NCI-H187 (cell line): ENCODE measurements at places on chromosomes 2 and 18.

DNA sequence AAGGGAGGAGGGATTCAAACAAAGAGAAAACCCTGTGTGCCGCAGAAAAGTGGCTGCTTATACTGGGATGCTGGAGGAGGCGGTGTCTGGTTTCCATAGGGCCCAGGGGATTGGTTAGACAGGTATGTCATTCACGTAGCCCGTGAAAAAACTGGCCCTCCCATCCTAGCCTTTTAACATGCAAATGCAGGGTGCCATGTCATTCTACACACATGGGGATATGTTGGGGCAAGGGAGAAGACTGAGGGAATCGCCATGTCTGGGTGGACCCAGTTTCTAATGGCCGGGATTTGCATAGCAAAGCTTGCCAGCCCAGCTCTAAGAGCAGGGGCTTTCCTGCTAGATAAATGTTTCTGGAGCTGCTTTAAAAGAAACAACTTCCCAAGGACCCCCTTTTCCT, 8.2 kb upstream of the RNU2-63P start:
- no peak for DNase-seq

- DNase-seq: no peak
Measured at GRCh38 chr18:53025247-53025646, 685.2 kb downstream of the DCC start.

DNA sequence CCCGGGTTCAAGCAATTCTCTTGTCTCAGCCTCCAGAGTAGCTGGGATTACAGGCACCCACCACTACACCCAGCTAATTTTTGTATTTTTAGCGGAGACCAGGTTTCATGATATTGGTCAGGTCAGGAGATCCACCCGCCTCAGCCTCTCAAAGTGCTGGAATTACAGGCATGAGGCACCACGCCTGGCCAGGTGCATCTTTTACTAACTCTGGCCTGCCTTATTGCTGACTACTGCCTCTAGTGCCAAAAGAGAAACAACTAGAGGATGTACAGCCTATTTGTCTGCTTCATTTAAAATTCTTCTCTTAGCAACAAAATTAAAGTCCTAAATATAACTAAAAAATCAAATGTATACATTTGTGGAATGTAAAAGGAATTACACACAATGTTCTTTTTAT, 115.4 kb downstream of the BMPR2 start:
- no peak for DNase-seq

- no peak for DNase-seq
Measured at GRCh38 chr2:224884188-224884587, 158.1 kb downstream of the DOCK10 start.

DNA sequence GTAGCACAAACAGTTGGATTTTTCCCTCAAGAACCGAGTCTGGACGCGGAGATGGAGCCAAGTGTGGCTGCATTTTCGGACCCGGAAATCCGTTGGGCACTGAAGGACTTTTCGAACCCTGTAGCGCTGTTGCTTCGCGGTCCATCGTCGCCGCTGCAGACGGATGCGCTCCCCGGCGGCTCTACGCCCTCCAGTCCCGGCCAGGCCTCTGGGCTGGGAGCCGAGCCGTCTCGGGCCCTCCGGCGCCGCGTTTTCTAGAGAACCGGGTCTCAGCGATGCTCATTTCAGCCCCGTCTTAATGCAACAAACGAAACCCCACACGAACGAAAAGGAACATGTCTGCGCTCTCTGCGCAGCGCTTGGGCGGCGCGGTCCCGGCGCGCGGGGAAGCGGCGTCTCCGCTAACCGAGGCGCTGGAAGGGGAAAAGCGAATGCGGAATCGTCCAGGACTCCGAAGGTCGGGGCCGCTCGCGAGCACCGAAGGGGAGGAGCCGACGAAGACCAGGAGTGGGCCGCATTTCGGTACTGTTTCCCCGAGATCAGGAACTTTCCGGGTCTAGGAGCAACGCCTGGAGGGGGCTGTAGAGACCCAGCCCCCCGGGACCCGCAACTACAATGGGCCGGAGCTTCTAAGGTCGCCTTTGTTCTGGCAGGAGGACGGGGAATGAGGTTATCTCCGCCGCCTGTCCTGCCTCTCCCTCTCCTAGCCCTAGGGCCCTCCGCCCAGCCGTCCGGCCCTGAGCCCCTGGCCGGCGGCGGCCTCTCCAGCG, 3.2 kb downstream of the EMX1 start:
- no peak for DNase-seq

DNA sequence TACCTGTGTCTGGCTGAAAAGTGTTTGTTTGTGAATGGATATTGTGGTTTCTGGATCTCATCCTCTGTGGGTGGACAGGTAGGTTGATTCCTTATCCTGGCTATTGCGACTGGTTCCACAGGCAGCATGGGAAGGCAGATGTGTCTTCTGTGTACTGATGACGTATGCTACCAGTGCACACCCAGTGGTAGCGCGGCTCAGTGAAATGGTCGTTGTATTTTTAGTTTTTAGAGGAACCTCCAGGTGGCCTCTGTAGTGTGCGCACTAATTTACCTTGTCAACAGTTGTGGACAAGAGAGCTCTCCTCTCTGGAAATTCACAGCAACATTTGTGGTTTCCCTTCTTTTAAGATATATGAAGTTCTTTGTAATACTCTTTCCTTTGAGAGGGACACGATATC, 52.5 kb downstream of the CCDC74A start:
- no peak for DNase-seq

- no peak for DNase-seq
Measured at GRCh38 chr18:71036783-71037182, 747.9 kb downstream of the SOCS6 start.

- no peak for DNase-seq
Measured at GRCh38 chr2:237278568-237278967, 135.4 kb downstream of the COL6A3 start.

DNA sequence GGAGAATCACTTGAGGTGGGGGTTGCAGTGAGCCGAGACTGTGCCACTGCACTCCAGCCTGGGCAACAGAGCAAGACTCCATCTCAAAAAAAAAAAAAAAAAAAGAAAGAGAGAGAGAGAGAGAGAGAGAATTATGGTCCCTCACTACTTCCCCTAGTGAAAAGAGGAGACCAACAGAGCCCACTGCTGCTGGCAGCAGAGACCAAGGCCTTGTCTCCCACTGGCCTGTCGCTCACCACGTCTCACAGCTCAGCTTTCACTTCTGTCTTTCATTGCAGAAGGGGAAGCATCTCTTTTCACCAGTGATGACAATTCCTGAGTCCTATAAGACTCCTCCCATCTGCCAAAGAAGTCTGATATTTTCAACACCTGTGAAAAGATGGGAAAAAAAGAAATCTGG, 81.3 kb downstream of the CLHC1 start:
- DNase-seq: no peak

- DNase-seq: no peak
Measured at GRCh38 chr2:222673883-222674282, 2.4 kb downstream of the MOGAT1 start.
